ENCODE measurements at places on chromosomes 1 and 21.

- no peak for DNase-seq
Measured at GRCh38 chr1:56374026-56374974, 205.1 kb downstream of the PLPP3 start.

GRCh38 chr1:205481629-205482151 is 22.8 kb upstream of the CDK18 start:
- DNase-seq, result no peak

DNA sequence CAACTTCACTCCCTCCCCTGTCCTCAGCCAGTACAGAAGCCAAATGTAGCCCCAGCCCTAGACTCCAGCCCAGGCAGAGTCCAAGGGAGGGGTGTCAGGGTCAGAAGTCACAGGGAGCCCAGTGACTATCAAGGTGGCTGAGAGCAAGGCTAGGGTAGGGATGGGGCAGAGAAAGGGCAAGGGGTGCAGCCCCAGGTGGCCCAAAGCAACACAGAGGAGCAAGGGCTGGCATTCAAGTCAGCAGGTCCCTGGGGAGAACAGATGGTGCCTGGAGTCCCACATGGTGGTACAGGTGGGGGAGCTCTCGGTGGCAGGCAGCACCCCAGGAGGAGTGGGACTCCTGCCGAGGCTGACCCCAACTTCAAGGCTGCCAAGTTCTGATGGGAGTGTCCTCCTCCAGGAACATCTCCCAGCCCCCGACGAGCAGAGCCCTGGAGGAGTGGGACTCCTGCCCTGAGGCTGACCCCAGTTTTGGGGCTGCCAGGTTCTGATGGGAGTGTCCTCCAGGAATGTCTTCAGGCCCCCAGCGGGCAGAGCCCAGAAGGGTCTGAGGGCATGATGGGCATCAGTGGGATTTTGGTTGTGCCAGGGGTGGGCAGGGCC is 3.7 kb upstream of the DVL1 start:
- DNase-seq, result no peak

GRCh38 chr21:45276596-45276995 is 11.1 kb downstream of the POFUT2 start:
- DNase-seq, result no peak

DNA sequence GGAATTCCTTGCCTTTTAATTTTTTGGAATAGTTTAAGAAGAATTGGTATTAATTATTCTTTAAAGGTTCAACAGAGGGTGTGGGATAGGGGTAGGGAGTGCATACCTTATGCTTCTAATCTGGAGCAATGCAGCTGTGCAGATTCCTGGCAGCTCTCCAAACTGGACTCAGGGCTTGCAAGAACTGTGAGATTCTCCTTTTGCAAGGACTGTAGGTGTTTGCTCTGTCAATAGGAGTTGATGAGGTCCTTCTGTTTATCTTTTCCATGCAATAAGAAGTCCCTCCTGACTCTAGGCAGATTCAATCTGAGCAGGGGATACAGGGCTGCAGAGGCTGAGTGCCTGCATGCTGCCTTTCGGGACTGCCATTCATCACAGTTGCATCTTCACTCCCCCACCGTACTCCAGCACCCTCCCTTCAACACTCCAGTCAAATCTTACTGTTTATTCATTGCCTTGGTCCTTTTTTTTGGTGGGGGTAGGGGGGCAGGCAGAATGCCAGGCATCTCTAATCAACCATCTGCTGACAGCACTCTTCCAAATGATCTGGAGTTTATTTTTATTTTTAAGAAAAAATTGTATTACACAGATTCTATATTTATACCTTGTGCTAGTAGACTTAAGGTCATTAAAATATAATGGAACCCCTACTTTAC is 122.3 kb downstream of the DISC1 start:
- no peak for DNase-seq

DNA sequence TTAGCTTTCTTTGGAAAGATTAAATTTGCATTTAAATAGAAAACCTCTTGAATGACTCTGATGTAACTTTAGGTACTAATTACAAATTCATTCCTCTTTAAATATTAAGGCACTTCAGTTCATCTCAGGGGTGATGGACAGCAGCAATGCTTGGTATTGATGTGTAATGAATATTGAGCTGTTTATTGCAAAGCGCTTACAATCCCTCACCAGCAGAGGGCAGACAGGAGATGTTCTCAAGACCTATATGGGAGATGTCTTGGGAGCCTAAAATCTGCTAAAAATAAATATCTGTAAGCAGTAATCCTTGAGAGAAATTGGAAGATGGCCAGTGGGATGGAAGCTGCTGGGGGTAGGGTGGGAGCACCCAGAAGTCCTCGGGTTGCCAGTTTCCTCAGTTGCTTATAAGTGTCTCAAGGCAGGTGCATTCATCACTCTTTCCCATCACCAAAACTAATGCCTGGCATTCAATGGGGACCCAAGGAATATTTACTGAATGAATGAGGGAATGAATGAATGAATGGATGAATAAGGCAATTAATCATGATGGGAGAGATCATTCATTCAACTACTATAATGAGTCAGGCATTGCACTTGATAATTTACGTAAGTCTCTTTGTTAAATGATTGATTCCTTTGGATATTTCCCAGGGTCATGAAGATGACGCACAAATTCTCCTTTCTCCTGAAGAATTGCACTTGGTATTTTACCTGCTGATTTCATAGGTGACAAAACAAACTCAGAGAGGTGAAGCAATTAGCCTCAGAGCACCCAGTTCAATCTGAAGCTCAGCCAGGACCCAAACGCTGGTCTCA is 2.3 kb downstream of the KLHDC8A start:
- peak; percentile 26 for DNase-seq

- DNase-seq, result no peak
Measured at GRCh38 chr1:200379432-200379757, 30.4 kb downstream of the ZNF281 start.

DNA sequence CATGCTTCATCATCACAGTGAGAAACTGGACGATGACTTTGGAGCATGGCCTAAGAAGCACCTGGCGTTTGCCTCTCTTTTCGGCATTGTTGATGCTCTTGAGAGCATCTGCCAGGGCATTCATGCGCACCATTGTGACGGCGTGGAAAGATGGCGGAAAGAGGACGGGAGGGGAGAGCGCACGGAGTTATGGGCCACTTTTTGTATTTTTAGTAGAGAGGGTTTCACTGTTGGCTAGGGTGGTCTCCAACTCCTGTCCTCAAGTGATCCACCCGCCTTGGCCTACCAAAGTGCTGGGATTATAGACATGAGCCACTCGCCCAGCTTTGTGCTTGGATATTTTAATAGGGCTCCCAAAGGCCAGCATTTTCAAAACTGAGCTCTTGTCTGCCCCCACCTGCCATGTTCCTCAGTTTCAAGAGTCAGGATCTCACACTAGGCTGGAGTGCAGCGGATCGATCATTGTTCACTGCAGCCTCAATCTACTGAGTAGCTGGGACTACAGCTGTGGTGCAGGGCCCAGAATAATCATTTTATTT is 5.3 kb downstream of the RPS8 start:
- DNase-seq, result no peak

DNA sequence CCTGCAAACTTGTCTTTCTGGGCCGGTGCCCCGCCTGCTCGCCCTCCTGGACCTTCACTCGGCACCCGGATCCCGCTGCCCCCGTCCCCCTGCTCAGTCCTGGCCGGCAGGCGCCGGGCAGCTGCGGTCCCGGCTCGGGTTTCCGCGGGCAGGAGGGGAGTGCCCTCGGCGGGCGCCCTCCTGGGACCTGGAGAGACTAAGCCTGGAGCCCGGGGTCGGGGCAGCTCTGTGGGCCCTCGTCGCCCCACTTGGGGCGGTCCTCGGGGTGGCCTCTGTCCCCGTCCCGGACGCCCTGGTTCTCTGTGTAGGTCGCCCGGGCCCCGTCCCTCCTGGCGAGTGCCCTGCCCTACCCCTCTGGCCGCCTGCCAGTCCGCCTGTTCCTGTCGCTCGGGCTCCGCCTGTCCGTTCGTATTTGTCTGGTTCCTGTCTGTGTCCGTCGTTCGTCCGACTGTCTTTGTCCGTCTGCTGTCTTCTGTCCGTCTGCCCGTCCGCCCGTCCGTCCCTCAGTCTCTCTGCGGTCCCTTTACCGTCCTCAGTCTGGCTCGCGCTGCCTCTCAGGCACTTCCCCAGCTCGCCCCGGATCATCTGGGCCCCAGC is 490 bp downstream of the SERINC2 start:
- DNase-seq, result no peak
